Activated CD4-positive, alpha-beta memory T cell treated with anti-CD3 and anti-CD28 coated beads, Interleukin-2, amount 10 ng/mL, durations not matched to agents 7 days and 5 days (primary cell): ENCODE measurements at places on chromosomes 7 and 10. TPM values are rescaled to one million over a fixed set of nuclear protein-coding genes. Genes with fewer than 3 reads are reported as not detected.

Gene CDC14C
- not detected for total RNA-seq

Gene OR2A5
- total RNA-seq = not detected

DNA sequence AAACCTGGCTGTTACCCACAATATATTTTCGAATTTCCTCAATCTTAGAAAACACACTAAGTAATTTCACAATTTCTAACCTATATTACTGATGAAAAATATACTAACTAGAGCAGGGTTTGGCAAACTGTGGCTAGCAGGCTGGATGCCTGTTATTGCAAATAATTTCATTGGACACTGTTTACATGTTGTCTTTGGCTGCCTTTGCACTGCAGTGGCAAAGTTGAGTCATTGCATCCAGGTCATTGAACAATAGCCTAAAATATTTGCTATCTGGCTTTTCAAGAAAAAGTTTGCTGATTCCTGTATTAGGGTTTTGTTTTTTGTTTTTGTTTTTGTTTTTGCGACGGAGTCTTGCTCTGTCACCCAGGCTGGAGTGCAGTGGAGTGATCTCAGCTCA, 47.2 kb downstream of the KIF11 start:
- H3K4me1 ChIP-seq = peaks cover 9% of the 10 kb centered on the region
- H3K27me3 ChIP-seq = no peaks in the 10 kb centered on the region
- no peak overlapping the region for H3K27ac ChIP-seq
- peaks cover 63% of the 10 kb centered on the region for H3K36me3 ChIP-seq
- no peak for DNase-seq

GRCh38 chr10:112793202-112793921, 156.7 kb upstream of the TCF7L2 start:
- no peaks in the 10 kb centered on the region for H3K36me3 ChIP-seq
- H3K27me3 ChIP-seq = no peaks in the 10 kb centered on the region
- H3K4me3 ChIP-seq = no peak overlapping the region
- H3K4me1 ChIP-seq = no peaks in the 10 kb centered on the region
- H3K27ac ChIP-seq = no peak overlapping the region

- H3K36me3 ChIP-seq = no peaks in the 10 kb centered on the region
- no peak overlapping the region for H3K4me3 ChIP-seq
- peaks cover 19% of the 10 kb centered on the region for H3K27me3 ChIP-seq
- no peak for DNase-seq
These were observed 96.8 kb upstream of the AGR3 start for GRCh38 chr7:16978358-16979244.

DNA sequence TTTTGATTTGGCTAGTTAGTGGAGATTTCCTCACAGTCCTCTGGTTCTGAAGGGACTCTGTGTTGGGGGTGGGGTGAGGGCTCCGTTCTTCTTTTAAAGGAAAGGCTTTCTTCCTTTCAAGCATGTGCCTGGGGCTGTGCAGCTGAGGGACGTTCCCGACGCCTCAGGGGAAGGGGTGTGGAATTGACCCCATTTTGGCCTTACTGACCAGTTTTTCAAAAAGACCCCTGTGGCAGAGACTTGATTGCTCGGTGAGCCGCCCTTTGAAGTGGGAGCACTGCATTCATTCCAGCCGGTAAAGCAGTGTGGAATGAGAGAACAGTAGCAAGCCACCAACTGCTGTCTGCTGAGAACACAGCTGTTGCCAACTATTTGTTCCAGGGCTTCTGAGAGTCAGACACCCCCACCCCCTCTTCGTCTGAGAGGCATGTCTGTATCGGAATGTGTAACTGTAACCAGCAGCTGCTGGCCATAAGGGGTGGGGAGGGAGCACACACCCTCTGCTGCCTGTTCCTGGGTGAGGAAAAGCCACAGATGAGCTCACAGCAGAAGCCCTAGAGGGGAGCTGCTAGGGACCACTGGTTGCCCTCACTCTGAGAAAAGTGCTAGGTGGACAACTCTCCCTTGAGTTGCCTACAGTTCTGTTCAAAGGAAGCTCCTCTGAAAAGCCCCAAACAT, 33.2 kb downstream of the WBP1L start:
- DNase-seq = no peak
- no peak overlapping the region for H3K27ac ChIP-seq
- peaks cover 21% of the 10 kb centered on the region for H3K4me1 ChIP-seq
- H3K27me3 ChIP-seq = no peaks in the 10 kb centered on the region
- H3K4me3 ChIP-seq = no peak overlapping the region
